ENCODE measurements at places on chromosomes 2 and 18. TPM values are rescaled to one million over a fixed set of nuclear protein-coding genes. Genes with fewer than 3 reads are reported as not detected.

- no peak overlapping the region for H3K27ac ChIP-seq
- no peak for DNase-seq
- no peak overlapping the region for H3K4me3 ChIP-seq
- no peaks in the 10 kb centered on the region for H3K36me3 ChIP-seq
- H3K4me1 ChIP-seq = no peaks in the 10 kb centered on the region
Observed at GRCh38 chr2:149814049-149814448, 226.5 kb upstream of the MMADHC start.

DNA sequence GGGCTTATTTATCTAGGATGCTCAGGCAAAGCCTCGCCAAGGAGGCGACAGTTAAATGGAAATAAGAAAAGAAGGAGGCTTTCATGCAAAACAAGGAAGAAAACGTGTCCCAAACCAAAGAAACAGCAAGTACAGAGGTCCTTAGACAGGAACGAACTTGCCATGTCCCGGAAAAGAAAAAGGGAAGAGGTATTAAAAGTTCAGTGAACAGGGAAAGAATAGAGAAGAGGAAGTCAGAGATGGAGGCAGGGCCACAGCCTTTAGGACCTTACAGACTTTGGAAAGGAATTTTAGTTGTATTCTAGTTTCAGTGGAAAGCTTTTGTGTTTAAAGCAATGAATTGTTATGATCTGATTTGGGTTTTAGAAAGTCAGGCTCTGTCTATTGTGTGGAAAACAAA lies 22.1 kb downstream of the IKZF2 start:
- no peaks in the 10 kb centered on the region for H3K36me3 ChIP-seq
- DNase-seq = no peak
- H3K27ac ChIP-seq = no peak overlapping the region
- no peaks in the 10 kb centered on the region for H3K27me3 ChIP-seq
- no peak overlapping the region for H3K4me3 ChIP-seq

DNA sequence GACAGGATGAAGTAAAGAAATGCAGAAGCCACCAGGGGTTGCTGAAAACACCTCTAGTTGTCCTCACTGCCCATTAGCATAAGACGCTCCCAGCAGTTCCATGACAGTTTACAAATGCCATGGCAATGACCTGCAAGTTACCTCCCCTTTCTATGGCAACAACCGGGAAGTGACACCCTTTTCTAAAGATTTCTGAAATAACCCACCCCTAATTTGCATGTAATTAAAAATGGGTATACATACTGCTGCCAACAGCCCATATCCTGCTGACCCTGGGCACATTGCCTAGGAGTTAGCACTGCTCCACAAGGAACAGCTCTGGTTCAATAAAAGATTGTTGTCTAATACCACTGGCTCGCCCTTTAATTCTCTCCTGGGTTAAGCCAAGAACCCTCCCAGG lies 178.3 kb upstream of the LRATD1 start:
- H3K4me3 ChIP-seq = no peak overlapping the region
- H3K36me3 ChIP-seq = no peaks in the 10 kb centered on the region
- no peaks in the 10 kb centered on the region for H3K27me3 ChIP-seq
- no peaks in the 10 kb centered on the region for H3K4me1 ChIP-seq

GRCh38 chr18:23814991-23815614 lies 125.8 kb downstream of the LAMA3 start:
- H3K27ac ChIP-seq = no peak overlapping the region
- peaks cover 4% of the 10 kb centered on the region for H3K27me3 ChIP-seq
- H3K4me3 ChIP-seq = no peak overlapping the region
- DNase-seq = no peak
- H3K36me3 ChIP-seq = no peaks in the 10 kb centered on the region

- DNase-seq = no peak
- no peaks in the 10 kb centered on the region for H3K4me1 ChIP-seq
- H3K36me3 ChIP-seq = no peaks in the 10 kb centered on the region
- no peaks in the 10 kb centered on the region for H3K27me3 ChIP-seq
Observed at GRCh38 chr2:198296665-198297308, 492.4 kb downstream of the PLCL1 start.

DNA sequence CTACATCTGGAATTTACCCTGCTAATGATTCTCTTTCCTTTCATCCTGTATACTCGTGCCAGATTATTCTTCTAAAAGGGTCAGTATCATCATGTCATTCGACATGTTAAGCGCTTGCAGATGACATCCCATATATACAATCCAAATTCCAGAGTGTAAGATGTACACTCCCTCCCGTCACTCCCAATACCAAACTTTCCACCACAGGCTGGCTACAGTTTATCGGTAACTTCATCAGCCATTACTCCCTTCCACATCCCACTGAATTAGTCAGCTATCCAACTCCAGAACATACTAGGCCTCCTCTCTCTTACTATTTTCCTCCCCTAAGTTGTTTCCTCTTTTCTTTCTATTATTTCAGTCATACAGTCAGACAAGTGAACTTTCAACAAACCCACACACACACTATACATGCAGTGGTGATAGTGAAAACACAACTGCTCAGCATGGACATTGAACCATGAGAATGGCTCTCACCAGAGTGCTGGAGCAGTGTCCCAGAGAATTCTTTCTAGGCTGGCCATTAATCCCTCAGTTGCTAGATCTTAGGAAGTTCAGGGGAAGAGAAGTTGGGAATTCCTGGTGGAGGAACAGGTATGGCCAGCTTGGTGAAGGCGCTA lies 10.6 kb upstream of the NMI start:
- no peak overlapping the region for H3K27ac ChIP-seq
- no peak for DNase-seq
- peaks cover 3% of the 10 kb centered on the region for H3K4me1 ChIP-seq
- H3K36me3 ChIP-seq = no peaks in the 10 kb centered on the region

DNA sequence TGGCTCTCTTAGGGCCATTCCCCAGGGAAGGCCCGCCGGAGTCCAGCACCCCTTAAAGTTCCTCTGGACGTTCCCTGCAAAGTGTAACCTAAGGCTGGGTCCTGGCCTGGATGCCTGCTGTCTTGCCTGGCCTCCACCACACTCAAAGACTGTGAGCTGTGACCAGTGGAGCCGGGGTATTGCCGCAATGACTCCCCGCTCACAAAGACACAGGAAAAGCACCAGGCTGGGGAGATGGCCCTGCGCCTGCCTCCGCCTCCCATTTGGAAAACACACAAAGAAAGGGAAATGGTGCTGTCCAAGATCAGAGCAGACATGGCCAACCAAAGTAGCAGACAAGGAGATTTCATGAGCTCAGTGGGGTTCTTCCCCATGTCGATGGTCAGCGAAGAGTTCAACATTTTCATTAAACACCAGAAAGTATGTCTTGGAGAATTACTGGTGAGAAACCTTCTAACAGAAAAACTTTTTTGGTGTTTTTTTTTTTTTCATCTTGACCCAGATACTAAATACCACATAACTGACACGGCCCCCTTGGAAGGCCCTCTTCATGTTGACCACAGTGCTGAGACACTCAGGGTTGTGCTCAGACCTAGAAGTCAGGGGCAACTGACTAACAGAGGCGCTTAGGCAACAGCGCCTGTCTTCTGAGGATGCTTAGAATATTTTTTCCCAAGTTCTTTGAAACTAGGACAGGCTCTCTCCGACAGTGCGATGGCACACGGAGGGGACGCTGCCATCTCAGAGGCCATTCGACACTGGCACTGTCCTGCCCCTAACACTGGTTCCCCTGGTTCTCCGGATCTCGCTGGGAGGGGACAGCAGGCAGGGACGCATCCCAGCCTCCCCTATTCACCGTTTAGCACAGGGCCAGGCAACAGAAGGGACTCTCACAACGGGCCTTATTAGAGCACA lies 226.4 kb upstream of the ID2 start:
- peak overlapping the region; percentile 35 for H3K4me3 ChIP-seq
- H3K27ac ChIP-seq = peak overlapping the region; percentile 46
- peaks cover 10% of the 10 kb centered on the region for H3K4me1 ChIP-seq
- no peak for DNase-seq

GRCh38 chr18:67007085-67007484 lies 403.2 kb upstream of the CDH19 start:
- no peaks in the 10 kb centered on the region for H3K36me3 ChIP-seq
- H3K4me1 ChIP-seq = no peaks in the 10 kb centered on the region
- H3K27ac ChIP-seq = no peak overlapping the region
- H3K4me3 ChIP-seq = no peak overlapping the region

- H3K4me1 ChIP-seq = peaks cover 16% of the 10 kb centered on the region
- peak overlapping the region; percentile 54 for H3K27ac ChIP-seq
- peak; percentile 63 for DNase-seq
- peaks cover 17% of the 10 kb centered on the region for H3K36me3 ChIP-seq
- H3K27me3 ChIP-seq = no peaks in the 10 kb centered on the region
- peak overlapping the region; percentile 10 for H3K4me3 ChIP-seq
Observed at GRCh38 chr2:207974216-207974605, 51.1 kb downstream of the PLEKHM3 start.

DNA sequence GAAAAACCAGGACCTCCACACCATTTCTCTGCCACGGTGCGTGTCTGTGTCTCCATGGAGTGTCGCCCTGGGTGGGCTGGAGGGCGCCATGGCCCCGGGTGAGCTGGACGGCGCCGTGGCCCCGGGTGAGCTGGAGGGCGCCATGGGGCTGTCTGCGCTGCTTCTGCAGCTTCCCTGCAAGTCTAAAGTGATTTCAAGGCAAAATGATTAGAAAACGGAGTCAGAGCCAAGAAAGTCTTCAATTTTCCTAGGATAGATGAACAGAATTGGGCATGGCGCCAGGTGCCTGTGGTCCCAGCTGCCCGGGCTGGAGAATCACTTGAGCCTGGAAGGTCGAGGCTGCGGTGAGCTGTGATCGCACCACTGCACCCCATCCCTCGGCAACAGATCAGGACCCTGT lies 27.7 kb upstream of the NFATC1 start:
- H3K27me3 ChIP-seq = no peaks in the 10 kb centered on the region
- no peak for DNase-seq
- no peaks in the 10 kb centered on the region for H3K4me1 ChIP-seq
- H3K4me3 ChIP-seq = no peak overlapping the region
- no peak overlapping the region for H3K27ac ChIP-seq
- peaks cover 49% of the 10 kb centered on the region for H3K36me3 ChIP-seq

DNA sequence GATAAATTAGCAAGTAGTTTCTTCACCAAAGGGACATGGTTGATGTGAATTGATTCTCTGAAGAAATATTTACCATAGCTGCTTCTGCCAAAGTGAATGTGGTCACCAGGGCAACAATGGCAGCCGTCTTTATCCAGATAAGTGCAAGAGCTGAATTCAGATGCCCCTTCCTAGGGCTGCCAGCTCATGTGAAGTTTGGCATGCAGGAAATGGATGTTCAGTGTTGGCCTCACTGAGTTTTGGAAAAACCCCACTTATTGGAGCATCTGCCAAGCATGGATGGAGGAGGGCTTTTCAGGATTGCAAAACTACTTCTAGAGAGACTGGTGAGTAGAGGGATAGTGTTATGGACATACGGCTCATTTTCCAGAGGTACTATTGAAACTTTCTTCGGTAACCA lies 80.8 kb downstream of the FMNL2 start:
- H3K4me3 ChIP-seq = no peak overlapping the region
- H3K4me1 ChIP-seq = peaks cover 34% of the 10 kb centered on the region
- no peaks in the 10 kb centered on the region for H3K36me3 ChIP-seq
- DNase-seq = no peak
- no peak overlapping the region for H3K27ac ChIP-seq
- H3K27me3 ChIP-seq = no peaks in the 10 kb centered on the region

DNA sequence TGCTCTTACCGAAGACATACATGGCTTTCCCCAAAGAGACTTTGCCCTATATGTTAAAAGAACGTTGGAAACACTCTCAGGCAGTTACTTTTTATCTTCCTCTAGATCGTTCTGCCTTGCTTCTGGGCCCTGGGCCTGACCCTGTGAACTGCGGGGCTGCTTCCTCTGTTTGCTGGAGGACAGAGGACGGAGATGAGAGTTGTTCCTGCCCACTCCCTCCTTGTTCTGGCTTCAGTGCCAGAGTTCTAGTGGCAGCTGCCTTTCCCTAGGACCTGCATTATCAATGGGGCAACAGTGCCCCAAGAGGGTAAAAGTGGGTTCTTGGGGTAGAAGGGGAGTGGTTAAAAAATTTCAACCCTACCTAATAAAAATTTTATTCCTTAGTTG lies 6.5 kb upstream of the FN1 start:
- no peak overlapping the region for H3K27ac ChIP-seq
- H3K4me1 ChIP-seq = no peaks in the 10 kb centered on the region
- no peak overlapping the region for H3K4me3 ChIP-seq
- no peak for DNase-seq

- H3K36me3 ChIP-seq = no peaks in the 10 kb centered on the region
- H3K4me1 ChIP-seq = no peaks in the 10 kb centered on the region
- H3K27me3 ChIP-seq = no peaks in the 10 kb centered on the region
- no peak for DNase-seq
Observed at GRCh38 chr18:70663141-70663540, 374.3 kb downstream of the SOCS6 start.

GKN1 gene
- total RNA-seq = not detected

UCN gene
- 4.0 TPM for total RNA-seq

RBMS1 gene
- total RNA-seq = 95.3 TPM

TUBB8B gene
- 0.47 TPM for total RNA-seq

C2orf42 gene
- 18.0 TPM for total RNA-seq

COL4A3 gene
- total RNA-seq = 33.6 TPM

IL1F10 gene
- total RNA-seq = not detected
